ENCODE measurements at places on chromosomes 13 and 19.

GRCh38 chr19:52527956-52528351 lies 486 bp downstream of the ZNF808 start:
- DNase-seq, result no peak

DNA sequence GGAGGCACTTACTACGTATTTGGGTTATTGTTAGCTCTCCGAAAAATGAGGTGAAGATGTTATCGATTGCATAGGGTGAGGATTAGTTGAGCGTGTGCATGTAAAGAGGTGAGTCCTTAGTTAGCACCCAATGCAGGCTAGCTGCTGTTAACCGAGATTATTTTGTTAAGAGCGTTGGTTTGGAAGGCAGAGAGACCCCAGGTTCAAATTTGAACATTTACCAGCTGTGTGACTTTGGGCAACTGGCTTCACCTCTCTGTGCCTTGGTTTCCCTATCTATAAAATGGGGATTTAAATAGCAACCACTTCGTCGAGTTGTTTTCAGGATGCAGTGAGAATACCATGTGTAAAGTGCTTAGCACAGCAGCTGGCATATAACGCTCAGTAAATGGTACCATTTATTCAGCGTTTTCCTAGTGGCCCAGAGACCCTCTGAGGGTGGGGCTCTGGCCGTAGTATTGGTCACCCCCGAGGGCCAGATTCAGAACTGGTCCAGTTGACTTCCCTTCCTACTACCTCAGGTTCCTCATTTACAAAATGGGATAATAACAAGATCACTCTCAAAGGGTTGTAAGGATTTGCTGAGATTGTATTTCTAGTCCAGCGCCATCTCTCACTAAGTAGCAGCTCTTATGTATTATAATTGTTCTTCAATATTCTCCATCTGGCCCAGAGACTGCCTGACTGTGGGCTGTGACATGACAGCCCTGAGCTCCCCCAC lies 887 bp downstream of the SIPA1L3 start:
- no peak for DNase-seq

DNA sequence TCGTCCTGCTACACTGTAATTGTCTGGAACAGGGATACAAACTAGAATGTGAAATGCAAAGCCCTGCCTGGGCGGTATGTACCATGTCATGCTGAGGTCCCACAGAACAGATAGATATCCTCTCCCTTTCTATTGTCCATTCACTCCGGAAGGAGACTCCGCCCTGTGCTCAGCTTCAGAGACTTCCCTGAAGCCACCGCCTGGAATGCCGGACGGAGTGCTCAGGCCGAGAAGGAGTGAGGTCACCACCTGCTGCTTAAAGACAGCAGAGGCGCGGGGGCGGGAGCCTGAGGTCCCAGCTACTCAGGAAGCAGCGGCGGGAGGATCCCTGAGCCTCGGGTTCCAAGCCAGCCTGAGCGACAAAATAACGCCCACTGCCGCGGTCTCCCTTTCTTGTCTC lies 890 bp upstream of the ZNF611 start:
- no peak for DNase-seq

GRCh38 chr13:30623392-30623791 lies 5.7 kb downstream of the USPL1 start:
- no peak for DNase-seq

DNA sequence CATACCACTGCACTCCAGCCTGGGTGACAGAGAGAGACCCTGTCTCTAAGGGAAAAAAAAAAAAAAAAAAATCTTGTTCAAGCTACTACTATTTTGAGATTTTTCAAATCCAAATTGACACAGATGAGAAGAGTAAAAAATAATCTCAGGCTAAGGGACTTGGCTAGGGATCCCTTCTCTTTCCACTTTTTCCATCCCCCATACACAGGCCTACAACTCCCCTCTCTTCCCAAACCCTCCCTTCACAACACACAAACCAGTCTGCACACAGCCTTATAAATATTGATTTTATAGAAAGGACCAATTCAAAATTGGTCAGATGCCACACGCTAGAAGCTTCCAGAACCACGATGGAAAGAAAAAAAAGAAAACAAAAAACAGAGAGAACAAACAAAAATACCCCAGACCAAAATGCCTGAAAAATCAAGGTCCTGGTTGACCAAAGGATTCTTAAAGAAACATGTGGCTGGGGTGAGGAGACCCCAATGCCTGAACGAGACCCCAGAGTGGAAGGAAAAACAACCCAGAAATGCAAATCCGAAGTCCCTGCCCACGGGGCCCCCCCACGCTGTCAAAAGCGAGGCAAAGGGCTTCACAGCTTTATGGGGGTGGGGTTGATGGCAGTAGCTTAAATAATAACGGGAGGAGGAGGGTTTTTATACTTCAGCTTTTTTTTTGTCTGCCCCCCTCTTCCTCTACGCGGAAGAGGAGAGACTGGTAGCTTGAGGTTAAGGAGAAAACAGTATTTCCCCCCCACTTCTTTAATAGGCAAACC lies 18.1 kb downstream of the QPCTL start:
- no peak for DNase-seq

GRCh38 chr13:111031531-111031961 lies 83.6 kb upstream of the ARHGEF7 start:
- DNase-seq, result peak; percentile 67

GRCh38 chr13:114299604-114300305 lies 14.5 kb upstream of the CHAMP1 start:
- peak; percentile 13 for DNase-seq

DNA sequence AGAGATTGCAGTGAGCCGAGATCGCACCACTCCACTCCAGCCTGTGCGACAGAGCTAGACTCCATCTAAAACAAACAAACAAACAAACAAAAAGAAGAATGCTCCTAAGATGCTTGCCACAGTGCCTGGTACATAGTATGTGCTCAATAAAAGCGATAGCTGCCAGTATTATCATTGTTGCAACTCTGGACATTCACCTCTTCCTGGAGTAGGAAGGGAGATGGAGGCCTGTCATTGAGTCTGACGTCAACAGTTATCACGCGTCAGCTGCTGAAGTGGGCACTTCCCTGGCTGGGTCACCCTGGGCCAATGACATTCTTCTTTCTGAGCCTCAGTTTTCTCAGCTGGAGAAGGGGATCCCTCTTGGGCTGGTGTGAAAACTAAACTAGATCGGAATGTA lies 4.2 kb upstream of the PLAUR start:
- no peak for DNase-seq
